ENCODE measurements at places on chromosomes 7 and 10.

- no peak for DNase-seq
Observed at GRCh38 chr10:110794808-110795207, 76.9 kb upstream of the PDCD4 start.

- no peak for DNase-seq
Observed at GRCh38 chr7:139183878-139184338, 47.1 kb upstream of the UBN2 start.

DNA sequence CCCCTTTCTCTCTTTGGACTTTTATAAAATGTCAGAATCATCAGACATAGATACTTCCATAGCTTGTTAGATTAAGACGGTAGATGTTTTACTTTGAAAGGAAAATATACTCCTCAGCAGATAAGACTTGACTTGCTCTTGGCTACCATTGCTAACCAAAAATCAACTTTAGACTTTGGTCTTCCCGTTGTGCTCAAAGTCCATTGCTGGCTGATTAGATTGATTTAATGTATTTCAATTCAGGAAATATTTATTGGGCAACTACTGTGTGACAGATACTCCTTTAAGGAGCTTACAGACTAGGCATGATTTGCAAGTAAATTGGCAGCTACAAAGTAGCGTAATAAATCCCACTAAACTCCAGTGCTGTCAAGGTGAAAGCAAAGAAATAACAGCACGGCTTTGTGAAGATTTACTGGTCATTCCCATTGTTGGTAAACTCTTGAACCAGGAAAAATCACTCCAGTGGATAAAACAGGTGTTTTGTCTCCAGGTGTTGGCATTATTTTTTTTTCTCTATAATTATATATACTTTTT lies 95.7 kb upstream of the ARMC3 start:
- no peak for DNase-seq

- no peak for DNase-seq
Observed at GRCh38 chr7:30143748-30144251, 9.0 kb downstream of the MTURN start.

DNA sequence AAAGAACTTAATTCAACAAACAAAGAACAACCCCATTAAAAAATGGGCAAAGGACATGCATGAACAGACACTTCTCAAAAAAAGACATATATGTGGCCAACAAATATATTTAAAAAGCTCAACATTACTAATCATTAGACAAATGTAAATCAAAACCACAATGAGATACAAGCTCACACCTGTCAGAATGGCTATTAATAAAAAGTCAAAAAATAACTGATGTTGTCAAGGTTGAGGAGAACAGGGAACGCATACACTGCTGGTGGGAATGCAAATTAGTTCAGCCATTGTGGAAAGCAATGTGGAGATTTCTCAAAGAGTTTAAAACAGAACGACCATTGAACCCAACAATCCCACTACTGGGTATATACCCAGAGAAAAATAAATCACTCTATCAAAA lies 19.1 kb downstream of the ZFAND4 start:
- no peak for DNase-seq

GRCh38 chr7:76318488-76319353 lies 16.2 kb downstream of the HSPB1 start:
- peak; percentile 42 for DNase-seq

- no peak for DNase-seq
Observed at GRCh38 chr7:138776166-138776833, 21.5 kb upstream of the TMEM213 start.

GRCh38 chr7:106717955-106718871 lies 57.3 kb upstream of the CCDC71L start:
- DNase-seq: peak; percentile 63

DNA sequence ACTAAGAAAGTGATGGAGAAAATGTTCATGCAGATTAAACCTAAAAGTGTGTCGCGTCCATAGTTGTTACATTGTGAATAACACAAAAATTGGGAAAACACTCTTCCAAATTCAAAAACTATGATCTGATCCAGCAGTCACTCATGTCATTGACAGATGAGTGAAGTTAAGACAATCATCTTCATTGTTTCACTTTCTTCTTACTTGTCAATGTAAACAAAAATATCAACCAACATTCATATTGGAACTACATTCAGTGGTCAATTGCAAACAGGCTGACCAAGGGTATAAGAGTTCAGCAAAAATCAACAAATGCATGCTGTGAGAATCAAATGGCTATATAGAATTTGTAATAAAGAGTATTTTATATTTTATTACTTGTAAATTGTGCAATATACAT lies 1.8 kb downstream of the FRMPD2 start:
- DNase-seq: no peak

DNA sequence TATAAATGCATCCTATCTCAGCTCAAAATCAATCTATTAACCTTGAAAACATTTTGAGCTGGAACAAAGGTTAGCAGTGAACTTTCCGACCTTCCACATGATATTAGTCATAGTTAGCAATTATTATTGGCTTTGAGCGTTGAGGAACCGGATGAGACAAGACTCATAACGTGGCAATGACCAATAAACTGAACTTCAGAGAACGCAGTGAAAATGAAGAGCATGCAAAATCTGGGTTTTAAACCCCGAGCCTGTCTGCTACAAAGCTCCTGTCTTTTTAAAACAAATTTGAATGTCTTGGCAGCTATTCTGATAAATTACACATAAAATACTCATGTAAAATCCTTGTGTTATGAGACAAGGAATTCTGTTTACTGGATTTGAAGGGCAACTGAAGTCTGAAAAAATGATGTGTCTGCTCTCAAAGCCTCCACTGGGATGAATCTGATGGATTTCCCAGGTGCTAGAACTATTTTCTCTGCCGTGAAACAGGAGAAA lies 74.7 kb upstream of the ITGB1 start:
- no peak for DNase-seq

DNA sequence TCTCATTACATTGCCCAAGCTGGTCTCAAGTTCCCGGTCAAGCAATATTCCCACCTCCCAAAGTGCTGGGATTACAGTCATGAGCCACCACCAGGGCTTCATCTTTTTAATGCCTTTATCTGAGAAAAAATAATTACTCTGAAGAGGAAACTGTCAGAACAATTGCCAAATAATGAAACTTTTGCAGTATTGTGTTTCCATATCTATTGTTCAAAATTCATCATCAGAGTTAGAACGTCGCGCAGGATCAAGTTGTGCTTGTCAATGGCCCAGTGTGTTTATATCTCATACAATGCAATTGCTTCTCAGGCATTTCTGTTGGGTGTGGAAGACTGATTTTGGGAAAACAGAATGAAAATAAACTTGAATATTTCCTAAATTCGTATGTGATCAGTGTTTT lies 143.1 kb downstream of the ARID5B start:
- no peak for DNase-seq

DNA sequence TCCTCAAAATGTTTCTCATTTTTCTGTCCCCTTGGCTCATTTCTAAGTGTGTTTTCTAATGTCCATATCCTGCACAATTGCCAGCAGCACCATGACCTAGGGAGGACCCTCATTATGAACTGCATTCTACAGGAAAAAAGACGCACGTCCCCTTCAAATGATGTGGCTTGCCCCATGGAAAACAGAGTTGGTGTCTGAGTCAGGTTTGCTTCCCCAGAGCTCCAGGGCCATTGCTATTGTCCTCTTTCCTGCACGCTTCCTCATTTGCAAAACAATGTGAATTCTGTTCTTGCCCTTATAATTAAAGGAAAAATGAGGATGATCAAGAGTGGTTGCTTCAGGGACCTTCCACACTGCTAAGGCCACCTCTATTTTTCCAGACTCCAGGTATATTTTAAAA lies 14.7 kb upstream of the ASB4 start:
- DNase-seq: no peak

DNA sequence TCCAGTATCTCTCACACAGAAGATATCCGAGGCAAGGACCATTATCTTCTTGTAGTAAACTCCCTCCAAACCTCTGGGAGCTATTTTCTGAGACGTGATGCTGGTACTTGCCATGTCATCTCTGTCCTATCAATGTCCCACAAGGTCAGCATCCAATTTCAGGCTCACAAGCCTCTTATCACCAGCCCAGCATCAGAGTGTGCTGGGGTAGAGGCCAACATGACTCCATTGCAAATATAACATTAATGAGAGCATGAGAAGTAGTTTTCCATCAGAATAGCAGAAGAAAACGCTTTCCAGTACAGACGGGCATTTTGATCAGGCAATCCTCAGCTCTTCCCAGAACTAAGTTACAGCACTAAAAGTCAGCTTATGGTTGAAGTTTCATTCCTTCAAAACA lies 5.6 kb downstream of the MORN4 start:
- DNase-seq: no peak

GRCh38 chr7:832968-833424 lies 720 bp downstream of the SUN1 start:
- DNase-seq: no peak

DNA sequence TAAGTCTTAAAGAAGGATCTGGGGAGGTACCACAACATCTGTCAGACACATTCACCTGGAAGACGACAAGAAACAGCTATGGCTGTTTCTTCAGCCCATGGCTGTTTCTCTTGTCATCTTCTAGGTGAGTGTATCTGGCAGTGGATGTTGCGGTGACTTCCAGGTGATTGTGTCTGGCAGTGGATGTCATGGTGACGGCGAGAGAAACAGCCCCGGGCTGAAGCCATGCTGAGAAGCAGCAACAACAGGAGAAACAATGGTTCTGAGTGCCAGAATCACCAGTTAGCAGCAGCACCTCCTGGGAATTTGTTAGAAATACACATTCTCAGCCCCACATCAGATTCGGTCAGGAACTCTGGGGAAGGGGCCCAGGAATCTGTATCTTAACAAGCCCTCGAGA lies 68.6 kb upstream of the SYPL1 start:
- no peak for DNase-seq

DNA sequence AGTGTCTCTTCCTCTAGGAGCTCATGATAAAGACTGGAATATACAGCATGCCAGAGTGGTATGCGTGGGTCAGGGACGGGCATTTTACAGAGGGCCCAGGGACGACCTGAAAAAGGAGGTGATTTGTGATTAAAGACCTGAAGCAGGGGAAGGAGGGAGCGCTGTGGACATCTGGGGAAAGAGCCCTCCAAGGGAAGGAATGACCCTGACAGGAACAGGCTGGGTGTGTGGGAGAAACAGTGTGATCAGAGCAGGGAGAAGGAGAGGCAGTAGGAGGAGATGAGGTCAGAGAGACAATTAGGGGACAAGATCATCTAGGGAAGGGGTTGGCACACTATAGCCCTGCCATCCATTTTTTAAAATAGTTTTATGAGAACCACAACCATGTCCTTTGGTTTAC lies 3.4 kb upstream of the RASSF4 start:
- DNase-seq: no peak

DNA sequence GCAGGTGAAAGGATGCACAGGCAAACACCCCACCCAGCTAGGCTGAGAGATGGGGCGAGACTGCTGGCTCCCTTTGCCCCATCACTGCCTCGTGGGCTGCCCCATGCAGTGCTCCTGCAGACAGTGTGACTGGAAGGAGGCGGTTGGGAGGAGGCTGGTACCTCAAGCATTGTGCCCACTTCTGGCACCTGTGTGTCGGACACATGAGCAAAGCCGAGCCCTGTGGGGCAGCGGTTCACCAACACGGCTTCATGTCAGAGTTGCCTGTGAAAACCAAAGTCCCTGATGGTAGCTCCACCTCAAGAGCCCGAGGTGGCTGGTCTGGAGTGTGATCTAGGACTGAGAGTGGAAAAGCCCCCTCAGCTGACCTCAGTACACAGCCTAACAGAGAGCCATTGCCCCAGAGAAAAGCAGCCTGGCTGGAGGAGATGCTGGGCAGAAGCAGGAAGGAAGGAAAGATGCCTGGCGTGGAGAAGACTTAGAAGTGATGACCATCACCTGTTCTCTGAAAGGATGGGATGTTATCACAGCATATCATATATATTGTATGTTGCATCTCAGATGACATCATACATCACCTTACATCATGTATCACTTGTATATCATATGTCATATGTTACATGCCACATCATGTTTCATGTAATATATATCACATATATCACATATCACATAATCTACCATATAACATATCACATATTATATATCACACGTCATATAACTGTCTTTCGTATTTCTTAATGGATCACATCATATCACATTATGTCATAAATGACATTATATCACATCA lies 75.6 kb downstream of the ADCY1 start:
- no peak for DNase-seq

GRCh38 chr10:52066383-52066782 lies 247.7 kb upstream of the DKK1 start:
- no peak for DNase-seq

DNA sequence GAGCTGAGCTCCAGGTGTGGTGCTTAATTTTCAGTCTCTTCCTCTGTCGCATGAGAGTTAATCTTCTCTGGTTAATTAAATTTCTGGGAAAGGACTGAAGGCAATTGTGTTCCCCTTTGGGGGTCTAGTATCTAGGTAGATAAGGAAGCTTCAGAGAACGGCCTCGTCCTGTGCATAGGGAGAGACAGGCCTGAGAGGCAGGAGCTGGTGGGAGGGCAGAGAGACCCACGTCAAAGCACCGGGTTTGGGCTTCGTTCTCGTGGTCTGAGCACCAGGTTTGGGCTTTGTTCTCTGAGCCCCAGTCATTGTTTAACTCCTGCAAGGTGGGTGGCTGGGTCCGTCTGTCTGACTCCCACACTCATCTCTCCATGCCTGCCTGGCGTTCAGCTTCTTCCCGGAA lies 160.8 kb upstream of the PITRM1 start:
- no peak for DNase-seq

- no peak for DNase-seq
Observed at GRCh38 chr10:45470098-45471012, 96.3 kb downstream of the ALOX5 start.

GRCh38 chr10:109264004-109264403 lies 659.3 kb downstream of the XPNPEP1 start:
- no peak for DNase-seq

- DNase-seq: no peak
Observed at GRCh38 chr10:17785276-17785930, 23.7 kb upstream of the MRC1 start.

DNA sequence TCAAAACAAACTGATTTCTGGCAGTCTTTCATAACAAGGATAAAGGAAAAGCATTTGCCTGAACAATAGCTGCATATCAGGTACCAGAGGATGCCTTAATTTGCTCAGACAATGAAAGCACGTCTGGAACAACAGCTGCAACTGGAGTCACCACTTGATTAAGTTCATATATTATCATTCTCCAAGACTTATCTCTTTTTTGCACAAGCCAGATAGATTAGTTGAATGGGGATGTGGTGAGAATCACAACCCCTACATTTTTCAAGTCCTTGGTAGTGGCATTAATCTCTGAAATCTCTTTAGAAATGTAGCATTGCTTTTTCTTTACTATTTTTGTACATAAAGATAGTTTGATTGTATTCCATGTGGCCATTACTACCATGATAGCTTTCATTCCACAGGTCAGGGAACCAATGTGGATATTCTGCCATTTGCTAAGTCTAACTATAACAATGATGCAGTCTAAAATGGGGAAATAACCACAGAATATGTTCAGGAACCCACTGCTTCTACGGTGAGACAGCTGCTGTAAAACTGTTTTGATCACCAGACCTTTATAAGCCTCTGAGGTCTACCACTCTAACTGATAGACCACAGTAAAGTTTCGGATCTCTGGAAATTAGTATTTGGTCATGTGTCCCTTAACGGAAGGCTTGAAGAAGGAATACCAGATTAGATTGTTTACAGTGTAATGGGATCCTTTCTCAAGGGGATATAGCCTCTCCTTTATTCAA lies 1176.2 kb downstream of the DNAJB9 start:
- DNase-seq: no peak
